ENCODE measurements at places on chromosomes 4 and X.

DNA sequence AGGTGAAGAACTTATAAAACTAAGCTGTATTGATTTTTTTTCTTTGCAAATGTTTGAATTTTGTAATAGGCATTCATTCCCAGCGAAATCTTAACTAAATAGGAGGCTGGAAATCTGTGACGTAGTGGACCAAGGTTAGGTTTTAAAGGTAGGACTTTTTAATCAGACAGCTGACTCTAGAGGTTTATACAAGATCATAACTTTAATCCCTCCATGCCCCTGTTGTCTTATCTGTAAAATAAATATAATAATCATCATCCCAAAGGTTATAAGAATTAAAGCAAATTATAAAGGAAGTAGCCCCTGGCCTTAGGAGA, 101.3 kb downstream of the SHROOM3 start:
- DNase-seq: no peak

DNA sequence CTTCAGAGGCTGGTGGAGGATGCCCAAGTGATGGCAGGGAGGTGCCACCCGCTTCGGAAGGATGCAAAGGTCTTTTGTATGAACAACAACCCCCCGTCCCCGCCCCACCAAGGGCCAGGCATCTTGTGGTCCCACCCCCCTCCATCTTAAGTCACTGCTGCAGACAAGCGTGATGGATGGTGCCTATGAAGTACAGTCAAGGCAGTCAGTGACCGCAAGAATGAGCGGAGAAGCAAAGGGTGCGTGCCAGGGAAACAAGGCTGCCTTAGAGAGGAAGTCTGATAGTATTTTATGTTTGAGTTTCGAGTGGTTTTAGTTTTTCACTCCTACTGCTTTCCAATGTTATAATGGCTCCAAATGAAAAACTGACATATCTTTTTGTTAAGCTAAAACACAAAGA, 68.7 kb upstream of the GPM6B start:
- DNase-seq: no peak

GRCh38 chr4:154560824-154561231, 2.0 kb upstream of the FGB start:
- no peak for DNase-seq

- no peak for DNase-seq
These were observed 917.2 kb downstream of the DMD start for GRCh38 chrX:32293962-32294700.

DNA sequence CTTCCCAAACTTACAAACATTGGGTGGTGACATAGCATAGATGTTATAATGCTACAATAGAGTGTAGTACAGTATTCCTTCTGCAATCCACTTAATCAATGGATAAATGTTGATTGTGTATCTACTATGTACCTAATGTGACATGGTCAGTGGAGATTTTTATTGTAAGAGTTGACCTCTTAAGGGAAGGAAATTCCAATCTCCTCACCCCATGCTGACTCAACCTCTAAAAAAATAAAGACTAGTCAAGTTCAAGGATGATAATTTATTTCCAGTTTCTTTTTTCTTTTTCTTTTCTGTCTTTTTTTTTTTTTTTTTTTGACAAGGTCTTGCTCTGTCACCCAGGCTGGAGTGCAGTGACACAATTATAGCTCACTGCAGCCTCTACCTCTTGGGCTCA, 206.5 kb upstream of the STS start:
- no peak for DNase-seq

- DNase-seq: no peak
These were observed 81.9 kb downstream of the FAM114A1 start for GRCh38 chr4:38949411-38950051.

DNA sequence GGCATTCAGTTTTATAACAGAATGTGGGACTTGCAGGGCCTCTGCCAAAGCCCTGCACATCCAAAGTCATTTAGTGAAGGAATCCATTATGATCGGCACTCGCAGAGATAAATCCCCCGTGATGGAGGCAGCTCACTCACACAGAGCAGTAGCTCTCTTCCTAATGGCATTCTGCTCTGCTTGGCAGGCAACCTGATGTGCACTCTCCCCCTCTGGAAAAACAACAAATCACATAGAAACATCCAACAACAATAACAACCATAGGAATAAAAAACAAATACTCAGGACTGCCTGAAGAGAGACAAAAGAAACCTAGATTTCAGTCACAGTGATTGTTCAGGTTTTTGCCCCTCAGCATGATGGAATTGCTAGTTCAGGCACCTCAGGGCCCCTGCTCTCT, 59.7 kb downstream of the NAA11 start:
- DNase-seq: no peak

DNA sequence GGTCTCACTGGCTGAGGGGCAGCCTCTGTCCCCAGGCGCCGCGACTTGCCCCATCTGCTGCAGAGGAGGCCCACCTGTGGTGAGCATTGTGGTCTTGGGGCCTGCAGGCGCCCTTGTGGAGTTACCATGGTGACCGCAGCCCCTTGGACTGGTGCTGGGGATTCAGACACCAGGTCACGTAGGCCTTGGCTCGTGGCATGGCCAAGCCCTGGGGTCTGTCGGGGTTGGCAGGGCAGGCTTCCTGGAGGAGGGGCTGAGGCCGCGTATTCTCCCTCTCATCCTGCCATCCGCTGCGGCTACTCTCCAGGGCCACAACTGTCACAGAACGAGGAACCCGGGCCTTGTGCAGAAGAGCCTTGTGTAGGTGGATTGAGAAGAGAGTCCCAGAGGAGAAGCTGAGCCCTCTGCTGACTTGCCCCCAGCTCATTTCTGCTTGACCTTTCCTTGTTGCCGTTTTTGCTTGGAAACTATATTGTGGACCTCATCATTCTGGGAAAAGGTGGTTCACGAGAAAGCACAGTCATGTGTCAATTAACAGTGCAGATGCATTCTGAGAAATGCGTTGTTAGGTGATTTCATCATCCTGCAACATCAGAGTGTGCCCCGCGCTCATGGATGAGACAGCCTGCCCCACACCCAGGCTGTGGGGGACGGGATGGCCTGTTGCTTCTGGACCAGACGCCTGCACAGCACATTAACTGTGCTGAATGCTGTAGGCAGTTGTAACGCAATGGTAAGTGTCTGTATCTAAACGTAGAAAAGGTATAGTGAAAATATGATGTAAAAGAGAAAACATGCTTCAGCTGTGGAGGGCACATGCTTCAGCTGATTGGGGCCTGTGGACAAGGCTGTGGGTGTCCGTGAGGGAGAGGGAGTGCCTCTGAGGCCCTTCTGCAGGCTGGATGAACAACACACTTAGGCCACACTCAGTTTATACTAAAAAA, 38.5 kb downstream of the TRMT44 start:
- no peak for DNase-seq

DNA sequence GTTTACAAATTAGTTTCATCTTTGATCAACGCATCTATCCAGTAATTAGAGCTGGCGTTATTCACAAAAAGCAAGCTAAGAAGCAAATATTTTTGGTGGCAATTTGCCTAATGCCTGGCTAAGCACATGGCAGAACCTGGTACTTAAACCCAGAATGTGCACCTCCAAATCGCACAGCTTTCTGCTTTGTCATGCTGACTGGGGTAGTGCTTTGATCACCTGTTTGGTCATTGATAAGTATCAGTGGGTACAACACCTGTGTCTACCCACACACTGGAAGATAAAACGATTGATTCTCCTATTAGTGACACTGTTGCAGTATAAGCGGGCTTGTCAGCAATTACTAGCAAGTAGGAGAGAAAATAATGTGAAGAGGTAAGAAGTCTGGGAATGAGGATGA, 1.9 kb downstream of the NUDT6 start:
- no peak for DNase-seq

DNA sequence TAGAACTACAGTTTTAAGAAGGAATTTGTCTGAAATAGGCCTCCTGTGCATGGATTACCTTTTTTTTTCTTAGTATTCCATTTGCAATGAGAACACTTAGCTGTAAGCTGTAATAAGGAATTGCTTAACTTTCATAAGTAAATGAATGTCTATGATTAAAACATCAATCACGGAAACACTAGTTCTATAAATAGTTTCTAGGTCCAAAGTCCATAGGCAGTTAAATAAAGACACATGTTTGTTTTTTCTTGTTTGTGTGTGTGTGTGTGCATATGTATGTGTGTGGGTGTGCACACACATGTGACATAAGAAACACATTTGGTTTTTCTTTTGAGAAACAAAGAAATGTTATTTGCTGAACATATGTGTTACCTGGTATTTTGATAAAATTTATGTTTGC, 11.2 kb downstream of the GPRIN3 start:
- no peak for DNase-seq

DNA sequence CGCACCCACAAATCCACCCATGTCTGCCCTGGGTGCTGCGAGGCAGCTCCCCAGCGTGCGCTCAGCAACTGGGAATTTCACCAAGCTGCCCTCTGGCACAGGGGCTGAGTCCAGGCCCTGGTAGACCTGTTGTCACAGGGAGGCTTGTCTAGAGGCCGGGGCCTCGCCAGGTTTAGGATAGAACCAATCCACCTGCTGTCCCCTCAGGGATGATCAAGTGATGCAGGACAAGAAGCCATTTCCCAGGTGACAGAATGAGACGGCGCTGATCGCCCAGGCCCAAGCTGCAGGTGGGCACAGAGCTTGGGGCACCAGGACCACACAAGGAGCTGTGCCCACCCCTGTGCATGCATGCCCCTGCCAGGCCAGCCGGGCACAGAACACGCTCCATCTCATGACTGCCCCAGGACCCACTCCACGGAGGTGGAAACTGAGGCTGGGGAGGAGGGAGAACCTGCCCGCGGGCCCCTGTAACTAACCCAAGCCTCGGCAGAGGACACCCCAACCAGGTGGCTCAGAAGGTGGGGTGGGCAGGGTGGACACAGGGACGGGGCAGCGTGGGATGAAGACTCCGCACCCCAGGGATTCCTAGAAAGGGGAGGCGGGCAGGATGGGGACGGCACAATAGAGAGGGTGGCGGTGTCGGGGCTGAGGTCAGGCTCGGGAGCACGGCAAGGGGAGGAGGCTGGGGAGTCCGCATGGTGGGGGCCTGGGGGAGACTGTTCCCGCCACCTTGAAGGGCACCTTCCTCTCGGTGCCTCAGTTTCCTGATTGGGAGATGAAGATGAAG, 78.0 kb downstream of the ZFYVE28 start:
- DNase-seq: no peak

DNA sequence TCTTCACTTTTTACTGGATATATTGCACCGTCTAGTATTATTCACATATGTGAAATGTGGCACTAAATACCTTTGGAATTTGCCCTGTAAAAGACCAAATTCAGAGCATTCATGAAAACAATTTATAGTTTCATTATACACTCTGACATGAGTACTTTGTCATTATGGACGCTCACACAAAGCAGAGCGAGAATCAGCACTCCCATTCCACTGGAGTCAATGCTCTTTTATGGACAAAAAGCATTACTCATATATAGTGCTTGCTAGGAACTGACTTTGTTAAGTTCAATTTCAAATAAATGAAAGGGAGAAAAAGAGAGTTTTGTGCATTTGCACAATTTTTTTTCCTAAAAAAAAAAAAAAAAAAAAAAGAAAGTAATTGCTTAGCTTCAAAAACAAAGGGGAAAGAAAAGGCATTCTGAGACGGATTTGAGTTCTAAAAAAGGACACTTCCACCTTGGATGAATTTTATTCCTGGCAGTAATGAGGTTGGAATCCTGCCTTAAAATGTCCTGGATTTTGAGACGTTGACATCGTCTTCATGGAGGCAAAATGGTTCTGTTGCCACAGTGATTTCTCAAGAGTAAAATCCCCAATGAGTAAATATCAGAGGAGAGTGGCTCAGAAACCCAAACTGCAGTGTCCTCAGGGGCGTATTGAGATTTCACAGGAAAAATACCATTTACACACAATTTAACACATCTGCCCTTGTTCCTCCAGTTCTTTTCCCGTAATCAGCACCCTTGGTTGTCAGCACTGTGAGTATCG, 34.8 kb downstream of the CCDC149 start:
- no peak for DNase-seq

DNA sequence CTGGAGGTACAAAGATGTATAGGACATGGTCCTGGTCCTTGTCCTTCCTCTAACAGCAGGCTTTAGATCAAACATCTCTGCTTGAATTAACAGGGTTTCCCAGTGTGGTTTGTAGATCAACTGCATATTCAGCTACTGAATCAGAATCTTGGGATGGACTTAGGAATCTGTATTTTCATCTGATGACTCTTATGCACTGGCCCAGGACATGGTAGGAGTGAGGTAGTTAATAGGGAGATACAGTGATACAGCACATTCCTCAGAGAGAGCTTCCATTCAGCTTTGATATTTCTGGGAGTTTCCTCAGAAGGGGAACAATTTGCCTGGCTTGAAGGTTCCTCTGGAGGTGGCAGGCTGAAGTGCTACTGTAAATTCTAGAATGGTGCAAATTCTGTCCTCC, 203.1 kb downstream of the LARP7 start:
- DNase-seq: no peak

GRCh38 chrX:86002076-86002896, 45.1 kb downstream of the CHM start:
- peak; percentile 15 for DNase-seq

GRCh38 chr4:20960291-20960690, 260.0 kb downstream of the PACRGL start:
- no peak for DNase-seq

DNA sequence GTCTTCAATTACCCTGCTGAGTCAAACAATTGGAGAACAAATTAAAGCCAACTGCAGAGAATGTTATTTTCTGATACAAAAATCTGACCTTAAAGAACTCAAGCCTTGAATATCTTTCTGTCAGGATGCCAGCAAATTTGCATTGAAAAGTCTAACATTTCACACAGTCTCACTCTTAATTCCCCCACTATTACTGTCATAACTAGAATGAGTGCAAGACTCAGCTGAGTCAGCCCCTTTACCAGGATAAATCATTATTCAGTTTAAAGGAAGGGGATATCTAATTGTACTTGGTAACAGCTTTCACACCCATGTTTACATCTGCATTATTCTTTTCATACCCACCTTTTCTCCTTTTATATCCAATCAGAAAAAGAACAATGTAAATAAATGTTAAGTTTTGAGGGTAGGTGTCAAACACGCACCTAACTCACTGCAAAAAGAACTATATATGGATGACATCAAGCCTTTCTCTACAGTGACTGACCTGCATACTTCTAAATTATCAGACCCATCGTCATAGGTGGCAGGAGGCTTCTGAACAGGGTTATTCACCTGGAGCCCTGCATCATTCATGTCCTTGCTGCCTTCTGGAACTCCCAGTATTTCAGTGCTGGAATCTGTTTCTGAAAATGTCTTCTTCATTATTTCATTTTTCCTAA, 117.4 kb downstream of the TMA16 start:
- DNase-seq: no peak
